ENCODE measurements at places on chromosomes 5 and 9.

GRCh38 chr5:67146574-67146973 is 50.0 kb downstream of the CD180 start:
- DNase-seq: no peak

DNA sequence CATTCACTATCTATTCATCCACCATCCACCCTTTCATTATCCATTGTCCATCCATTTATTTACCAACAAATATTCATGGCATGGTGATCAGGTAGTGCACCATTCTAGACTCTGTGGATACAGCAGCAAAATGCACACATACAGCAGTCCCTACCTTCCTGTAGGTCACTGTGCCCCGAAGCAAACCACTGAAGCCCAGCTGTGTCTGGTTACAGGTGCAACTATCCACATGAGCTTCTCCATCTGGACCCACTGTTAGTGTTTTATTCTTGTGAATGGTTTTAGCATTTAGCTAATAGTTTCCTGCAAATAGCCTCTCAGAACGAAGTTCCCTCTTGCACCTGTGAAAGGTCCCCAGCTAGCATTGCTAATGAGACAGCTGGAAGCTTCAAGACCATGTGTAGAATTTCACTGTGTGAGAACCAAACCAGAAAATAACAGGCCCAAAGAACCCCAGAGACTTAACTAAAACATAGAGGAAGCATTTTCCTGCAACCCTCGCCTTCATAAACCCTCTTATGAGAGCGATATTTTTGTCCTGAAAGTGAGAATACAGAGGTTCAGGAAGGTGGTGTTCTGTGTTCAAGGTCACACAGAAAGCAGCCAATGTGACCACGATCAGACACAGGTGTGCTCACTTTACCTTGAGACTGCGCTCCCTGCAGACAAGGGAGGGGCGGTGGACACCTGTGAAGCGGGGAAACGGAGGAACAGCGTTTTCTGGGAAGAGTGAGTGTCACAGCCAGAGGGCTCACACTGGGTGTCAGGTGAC is 18.5 kb downstream of the PAEP start:
- no peak for DNase-seq

- no peak for DNase-seq
Measured at GRCh38 chr5:74767579-74767913, 497 bp downstream of the NSA2 start.

GRCh38 chr5:157253547-157253946 is 12.4 kb upstream of the CYFIP2 start:
- no peak for DNase-seq

DNA sequence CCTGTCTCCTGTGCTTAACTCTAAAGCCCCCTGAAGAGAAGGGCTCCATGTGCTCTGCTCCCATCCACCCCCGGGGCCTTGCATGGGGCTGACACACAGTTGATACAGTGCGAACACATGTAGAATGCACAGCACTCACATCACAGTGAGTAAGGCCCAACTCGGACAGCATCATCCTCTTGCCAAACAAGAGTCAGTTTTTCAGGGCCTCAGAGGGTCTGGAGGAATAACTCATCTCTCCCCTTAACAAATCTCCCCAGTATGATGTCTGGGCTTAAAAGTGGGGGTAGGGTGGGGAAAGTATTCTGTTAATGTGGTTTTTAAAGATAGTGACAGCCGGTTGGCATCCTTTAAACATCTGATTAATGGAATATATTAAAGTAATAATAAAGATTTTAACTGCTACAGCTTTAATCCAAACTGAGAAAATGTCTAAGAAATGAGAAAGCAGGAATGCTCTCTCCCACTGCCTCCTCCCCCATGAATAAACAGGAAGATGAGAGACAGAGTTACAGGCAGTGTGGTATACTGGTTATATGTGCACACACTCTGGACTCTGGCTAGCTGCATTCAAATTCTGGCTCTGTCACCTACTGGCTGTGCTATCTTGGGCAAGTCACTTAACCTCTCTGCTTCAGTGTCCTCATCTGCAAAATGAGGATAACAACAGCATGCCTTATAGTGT is 22.5 kb downstream of the APBA1 start:
- DNase-seq: no peak

- DNase-seq: no peak
Measured at GRCh38 chr5:158754018-158754514, 345.6 kb downstream of the EBF1 start.

DNA sequence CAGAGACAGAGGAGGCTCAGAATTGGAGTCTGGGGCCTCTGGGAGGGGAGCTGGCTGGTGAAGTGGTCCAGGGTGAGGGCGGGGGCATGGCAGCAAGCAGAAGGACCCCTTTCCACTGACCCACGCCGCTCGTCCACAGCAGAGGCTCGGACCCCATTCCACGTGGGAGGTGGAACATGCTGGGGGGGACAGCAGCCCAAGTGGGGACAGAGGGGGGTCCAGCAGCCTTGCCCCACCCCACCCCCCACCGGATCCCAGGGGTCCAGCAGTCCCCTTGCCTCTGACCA is 25.4 kb upstream of the NKD2 start:
- no peak for DNase-seq

DNA sequence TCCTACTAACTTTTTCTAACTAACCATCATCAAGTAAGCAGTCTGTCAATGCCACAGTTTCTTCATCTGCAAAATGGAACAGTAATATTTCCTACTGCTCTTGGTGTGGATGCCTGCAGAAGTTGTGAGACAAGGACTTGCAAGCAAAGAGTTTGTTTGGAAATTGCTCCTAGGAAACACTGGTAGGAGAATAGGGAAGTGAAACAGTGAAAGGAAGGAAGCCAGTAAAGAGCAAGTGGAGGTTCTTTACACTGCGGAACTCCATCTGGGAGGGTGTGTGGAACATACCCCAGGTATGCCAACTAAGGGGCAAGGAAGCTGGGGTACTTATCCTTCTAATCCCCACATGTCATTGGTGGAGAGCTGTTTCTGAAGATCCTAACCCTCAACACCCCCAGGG is 119.9 kb downstream of the FOXD1 start:
- DNase-seq: no peak

DNA sequence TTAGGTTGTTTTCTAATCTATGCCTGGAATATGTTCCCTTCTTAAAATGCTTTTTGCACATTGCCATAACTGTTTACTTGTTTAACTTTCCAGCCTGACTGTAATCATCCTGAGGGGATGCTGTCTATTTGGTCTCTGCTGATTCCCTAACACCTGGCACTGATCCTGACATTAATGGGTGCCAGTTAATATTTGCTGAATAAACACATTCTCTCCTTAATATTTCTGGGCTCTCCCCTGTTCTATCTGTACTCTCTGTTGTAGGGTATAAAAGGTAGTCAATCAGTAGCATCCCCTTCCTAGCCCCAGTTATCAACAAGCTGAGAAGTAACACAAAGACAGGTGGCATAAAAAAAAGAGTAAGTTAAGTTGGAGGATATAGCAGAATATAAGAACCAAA is 21.3 kb upstream of the SLC31A2 start:
- no peak for DNase-seq

- no peak for DNase-seq
Measured at GRCh38 chr5:42858031-42858643, 46.4 kb upstream of the SELENOP start.

- no peak for DNase-seq
Measured at GRCh38 chr5:61184708-61185107, 22.4 kb upstream of the SMIM15 start.

GRCh38 chr5:1498623-1499416 is 24.9 kb downstream of the LPCAT1 start:
- DNase-seq: no peak

DNA sequence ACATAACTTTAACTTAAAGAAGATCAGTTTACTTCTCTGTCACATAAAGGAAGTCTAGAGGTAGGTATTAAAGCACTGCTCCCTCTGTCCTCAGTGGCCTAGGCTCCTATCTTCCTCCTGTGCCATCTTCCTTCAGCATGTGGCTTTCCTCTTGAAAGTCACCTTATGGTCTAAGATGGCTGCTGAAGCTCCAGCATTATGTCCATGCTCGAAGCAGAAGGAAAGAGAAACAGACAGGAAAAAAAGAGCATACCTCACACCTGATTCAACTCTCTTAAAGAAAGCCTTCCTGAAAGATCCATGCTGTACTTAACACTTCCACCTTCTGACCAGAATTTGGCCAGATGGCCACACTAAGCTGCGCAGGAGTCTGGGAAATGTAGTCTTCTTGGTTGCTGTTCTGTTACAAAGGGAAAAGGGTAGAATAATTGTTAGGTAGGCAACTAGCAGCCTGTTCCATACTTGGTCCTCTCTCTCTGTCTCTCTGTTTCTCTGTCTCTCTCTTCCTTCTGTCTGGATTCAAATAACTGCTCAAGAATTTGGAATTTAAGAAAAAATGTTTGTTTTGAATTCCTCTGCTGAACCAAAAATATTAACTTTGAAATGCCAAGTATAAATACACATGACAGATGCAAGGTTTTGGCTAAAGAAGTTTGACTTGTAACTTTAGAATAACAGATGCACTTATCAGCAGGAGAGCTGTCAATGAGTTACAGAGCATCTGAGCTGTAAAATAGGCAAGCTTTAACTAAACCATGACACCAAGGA is 16.0 kb downstream of the TMEM174 start:
- no peak for DNase-seq

- DNase-seq: no peak
Measured at GRCh38 chr5:135456238-135457099, 4.3 kb upstream of the TIFAB start.

DNA sequence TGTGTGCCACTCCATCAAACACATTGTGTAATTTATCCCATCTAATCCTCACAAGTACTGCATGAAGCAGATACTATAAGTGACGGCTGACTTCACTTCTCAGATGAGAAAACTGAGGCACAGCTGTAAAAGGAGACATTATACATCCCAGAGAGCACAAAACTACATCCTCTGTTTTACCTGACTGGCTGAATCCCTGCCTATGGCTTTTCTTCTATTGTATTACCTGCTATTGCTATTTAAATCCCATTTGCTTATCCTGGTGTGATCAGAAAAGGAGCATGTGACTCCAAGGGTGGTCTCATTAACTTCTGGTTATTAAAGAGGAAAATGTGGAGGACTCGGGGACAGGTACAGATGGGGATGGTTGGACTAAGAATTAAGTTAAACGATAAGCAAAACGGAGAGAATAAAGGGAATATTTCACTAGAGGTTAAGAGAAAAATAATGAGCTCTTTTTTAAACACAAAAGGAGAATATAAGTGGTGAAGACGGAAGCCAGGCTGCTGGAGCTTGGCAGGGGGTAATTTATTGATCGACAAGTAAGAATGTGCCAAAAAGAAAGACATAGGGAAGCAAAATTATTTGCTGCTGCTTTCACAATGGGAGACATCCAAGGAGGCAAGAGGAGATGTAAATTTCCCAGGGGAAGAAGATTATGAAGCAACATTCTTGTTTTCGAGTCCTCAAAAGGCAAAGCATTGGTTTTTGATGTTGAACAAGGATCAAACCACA is 155.7 kb upstream of the GPR151 start:
- no peak for DNase-seq

DNA sequence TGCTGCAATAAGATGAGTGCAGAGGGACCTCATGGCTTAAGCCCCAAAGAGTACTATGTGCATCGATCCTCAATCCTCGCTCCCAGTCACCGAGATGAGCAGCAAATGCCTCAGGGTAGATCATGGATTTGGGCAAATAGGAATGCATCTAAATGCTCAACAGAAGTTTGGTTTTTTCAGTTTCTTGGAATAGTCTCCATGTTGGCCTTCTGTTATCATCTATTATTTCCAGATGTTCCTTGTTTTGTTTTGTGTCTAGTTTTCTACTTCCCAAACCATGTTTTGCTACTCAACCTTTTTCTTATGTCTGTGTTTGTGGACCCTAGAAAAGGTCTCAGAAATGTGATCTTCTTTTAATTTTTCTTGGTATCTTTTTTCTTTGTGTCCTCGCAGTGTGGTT is 43.5 kb upstream of the RASGRF2 start:
- no peak for DNase-seq

GRCh38 chr5:146419696-146420095 is 27.4 kb upstream of the TCERG1 start:
- DNase-seq: no peak

GRCh38 chr5:147674411-147674810 is 108.1 kb downstream of the JAKMIP2 start:
- DNase-seq: no peak

GRCh38 chr5:78458843-78459242 is 98.4 kb downstream of the SCAMP1 start:
- DNase-seq: no peak
